ENCODE measurements at places on chromosomes 12 and 14. TPM values are rescaled to one million over a fixed set of nuclear protein-coding genes. Genes with fewer than 3 reads are reported as not detected.

Gene JDP2
- 2.0 TPM for total RNA-seq

Gene OTOGL
- total RNA-seq = 0.21 TPM

Gene PTPRR
- total RNA-seq = not detected

Gene GNG2
- total RNA-seq = 126 TPM

Gene PYM1
- 38.8 TPM for total RNA-seq

Gene ACOT6
- total RNA-seq = not detected

Gene SYNE3
- total RNA-seq = 44.1 TPM

Gene CCDC198
- not detected for total RNA-seq

Gene SLC25A21
- total RNA-seq = not detected

Gene JAG2
- 6.5 TPM for total RNA-seq

Gene GNB3
- total RNA-seq = 1.6 TPM

Gene KLRG1
- total RNA-seq = 0.69 TPM

Gene OR4E2
- total RNA-seq = not detected

Gene PRIM1
- total RNA-seq = 67.5 TPM

Gene MUCL1
- total RNA-seq = not detected

Gene IFNG-AS1
- total RNA-seq = 0.41 TPM

Gene CELA1
- total RNA-seq = not detected

Gene ING4
- 15.0 TPM for total RNA-seq

Gene SYNDIG1L
- not detected for total RNA-seq

Gene MYG1
- total RNA-seq = 107 TPM

Gene HSPB8
- not detected for total RNA-seq

Gene NOC4L
- 51.3 TPM for total RNA-seq

Gene LRCOL1
- total RNA-seq = not detected

Gene NGB
- total RNA-seq = not detected

Gene KRT79
- total RNA-seq = not detected

Gene GXYLT1
- 11.4 TPM for total RNA-seq

Gene RNASE2
- not detected for total RNA-seq

Gene LRTM2
- not detected for total RNA-seq

Gene RITA1
- 31.4 TPM for total RNA-seq

Gene INSM2
- not detected for total RNA-seq

Gene NFE2
- total RNA-seq = not detected

Gene ERP27
- total RNA-seq = 2.3 TPM

Gene TRIM9
- total RNA-seq = 0.31 TPM

Gene TMCC3
- 0.12 TPM for total RNA-seq

Gene SLCO1C1
- not detected for total RNA-seq

Gene PHC1
- total RNA-seq = 11.3 TPM

Gene PRPH
- total RNA-seq = not detected

Gene PA2G4
- total RNA-seq = 404 TPM

Gene ASCL1
- 0.08 TPM for total RNA-seq

Gene LAG3
- total RNA-seq = 268 TPM

Gene RERGL
- not detected for total RNA-seq

Gene CCDC197
- not detected for total RNA-seq

Gene TMEM119
- total RNA-seq = 0.12 TPM

Gene PTPRB
- total RNA-seq = not detected

Gene EFS
- not detected for total RNA-seq

Gene IFNG
- total RNA-seq = 2,121 TPM

Gene CLEC2A
- not detected for total RNA-seq

Measured in activated T-helper 1 cell treated with anti-CD3 and anti-CD28 coated beads, Interleukin-12 subunit alpha, Interleukin-12 subunit beta, Interleukin-2, Interleukin-4 antibody, amounts not matched to agents 30 ng/mL and 10 ng/mL and 1 ng/mL, durations not matched to agents 14 hours and 24 hours and 36 hours (primary cell).